ENCODE measurements at places on chromosomes 3 and 15.

- DNase-seq: no peak
Observed at GRCh38 chr3:15722877-15723623, 74.7 kb downstream of the ANKRD28 start.

DNA sequence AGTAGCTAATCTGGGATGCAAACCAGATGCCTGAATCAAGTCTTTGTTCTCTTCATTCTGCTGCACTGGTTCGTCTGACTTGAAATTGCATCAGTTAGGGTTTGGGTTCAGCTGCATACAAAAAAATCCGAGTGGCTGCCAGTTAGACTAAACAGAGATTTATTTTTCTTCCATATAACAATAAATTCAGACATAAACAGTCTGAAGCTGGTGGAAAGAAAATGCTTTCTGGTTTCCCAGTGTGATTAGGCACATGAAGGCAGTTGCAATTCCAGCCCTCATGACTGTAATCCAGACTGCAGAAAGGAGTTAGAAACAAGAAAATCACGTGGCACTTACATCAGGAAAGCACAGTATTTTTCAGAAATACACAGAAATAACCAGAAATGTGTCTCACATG lies 930.7 kb downstream of the MCTP2 start:
- DNase-seq: no peak

DNA sequence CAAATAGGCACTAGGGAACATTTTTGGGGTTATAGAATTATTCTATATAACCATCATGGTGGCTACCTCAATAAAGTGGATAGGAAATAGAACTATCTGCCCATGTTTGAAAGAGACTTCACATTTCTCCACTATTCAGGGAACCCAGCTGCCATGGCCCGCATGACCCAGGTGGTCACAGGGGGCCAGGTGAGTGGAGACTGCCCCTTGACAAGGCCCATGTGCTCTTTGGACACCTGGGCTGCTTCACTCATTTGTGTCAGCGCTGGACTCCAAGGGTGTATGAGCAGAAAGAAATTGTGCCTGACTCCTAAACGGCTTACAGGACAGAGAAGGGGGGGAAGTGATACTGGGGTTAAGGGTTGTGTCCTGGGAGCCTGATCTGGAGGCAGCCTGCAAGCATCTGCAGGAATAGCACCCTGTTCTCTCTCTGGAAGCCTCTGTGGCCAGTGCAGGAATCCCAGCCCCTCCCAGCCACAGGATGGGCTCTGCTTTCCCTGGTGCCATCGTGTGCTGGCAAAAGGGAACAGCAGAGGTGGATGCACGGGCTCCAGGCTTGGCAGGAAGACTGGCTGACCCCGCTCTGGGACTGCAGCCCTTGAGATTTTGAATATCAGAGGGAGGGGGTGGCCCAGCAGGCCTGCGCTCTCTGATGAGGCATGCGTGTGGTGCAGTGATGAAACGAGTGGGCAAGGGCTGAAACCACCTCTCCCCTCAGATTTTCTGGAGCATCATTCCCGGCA lies 9.1 kb upstream of the C3orf22 start:
- DNase-seq: no peak

- DNase-seq: no peak
Observed at GRCh38 chr3:154764856-154765640, 315.1 kb upstream of the MME start.

- DNase-seq: no peak
Observed at GRCh38 chr15:44010089-44010488, 183.3 kb downstream of the WDR76 start.

DNA sequence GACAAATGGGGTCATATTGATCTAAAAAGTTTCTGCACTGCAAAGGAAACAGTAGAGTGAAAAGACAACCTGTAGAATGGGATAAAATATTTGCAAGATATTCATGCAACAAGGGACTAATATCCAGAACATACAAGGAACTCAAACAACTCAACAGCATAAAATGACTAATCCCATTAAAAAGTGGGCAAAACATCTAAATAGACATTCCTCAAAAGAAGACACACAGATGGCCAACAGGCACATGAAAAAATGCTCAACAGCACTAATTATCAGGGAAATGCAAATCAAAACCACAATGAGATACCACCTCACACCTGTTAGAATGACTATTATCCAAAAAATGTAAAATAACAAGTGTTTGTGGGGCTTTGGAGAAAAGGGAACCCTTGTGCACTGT lies 8.8 kb downstream of the SLC12A8 start:
- no peak for DNase-seq

DNA sequence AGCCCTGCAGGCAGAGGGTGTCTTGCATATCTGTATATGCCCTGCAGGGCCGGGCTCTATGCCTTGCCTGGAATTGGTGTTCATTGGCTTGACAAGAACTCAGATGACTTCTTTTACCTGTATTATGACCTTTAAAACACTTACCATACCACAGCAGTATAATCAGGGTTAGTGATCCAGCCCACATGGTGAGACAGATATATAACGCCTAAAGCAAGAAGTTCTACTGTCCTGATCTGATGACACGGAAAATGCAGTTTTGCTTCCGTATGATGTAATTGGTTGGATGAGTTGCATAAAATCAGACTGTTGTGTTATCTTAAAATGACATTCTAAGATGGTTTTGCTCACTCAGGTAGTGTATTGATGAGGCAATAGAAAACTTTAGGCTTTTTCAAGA lies 9.4 kb downstream of the CCDC174 start:
- DNase-seq: no peak

DNA sequence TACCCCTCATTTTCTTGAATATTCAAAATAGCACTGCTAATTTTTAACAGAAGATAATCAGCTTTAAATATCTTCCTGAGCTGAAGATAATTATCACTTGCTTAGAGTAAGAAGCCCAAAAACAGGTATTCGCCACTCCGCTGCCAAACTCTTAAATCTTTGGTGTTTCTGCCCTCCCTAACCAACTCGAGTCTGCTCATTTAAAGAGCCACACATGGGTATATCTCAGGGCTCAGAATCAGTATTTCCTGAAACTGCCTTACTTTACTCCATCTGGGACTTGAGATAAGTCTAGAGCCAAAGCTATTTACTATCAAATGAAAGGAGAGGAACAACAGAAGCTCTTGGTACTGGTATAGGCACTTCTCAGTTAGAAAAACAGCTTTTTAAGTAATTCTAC lies 10.8 kb downstream of the PDCD10 start:
- DNase-seq: no peak

GRCh38 chr3:108518895-108519294 lies 8.5 kb upstream of the MYH15 start:
- no peak for DNase-seq

GRCh38 chr15:66883284-66883911 lies 181.4 kb downstream of the SMAD6 start:
- no peak for DNase-seq

GRCh38 chr15:83613714-83614113 lies 40.2 kb upstream of the ADAMTSL3 start:
- DNase-seq: no peak

GRCh38 chr3:177739461-177739860 lies 542.2 kb upstream of the TBL1XR1 start:
- DNase-seq: no peak

DNA sequence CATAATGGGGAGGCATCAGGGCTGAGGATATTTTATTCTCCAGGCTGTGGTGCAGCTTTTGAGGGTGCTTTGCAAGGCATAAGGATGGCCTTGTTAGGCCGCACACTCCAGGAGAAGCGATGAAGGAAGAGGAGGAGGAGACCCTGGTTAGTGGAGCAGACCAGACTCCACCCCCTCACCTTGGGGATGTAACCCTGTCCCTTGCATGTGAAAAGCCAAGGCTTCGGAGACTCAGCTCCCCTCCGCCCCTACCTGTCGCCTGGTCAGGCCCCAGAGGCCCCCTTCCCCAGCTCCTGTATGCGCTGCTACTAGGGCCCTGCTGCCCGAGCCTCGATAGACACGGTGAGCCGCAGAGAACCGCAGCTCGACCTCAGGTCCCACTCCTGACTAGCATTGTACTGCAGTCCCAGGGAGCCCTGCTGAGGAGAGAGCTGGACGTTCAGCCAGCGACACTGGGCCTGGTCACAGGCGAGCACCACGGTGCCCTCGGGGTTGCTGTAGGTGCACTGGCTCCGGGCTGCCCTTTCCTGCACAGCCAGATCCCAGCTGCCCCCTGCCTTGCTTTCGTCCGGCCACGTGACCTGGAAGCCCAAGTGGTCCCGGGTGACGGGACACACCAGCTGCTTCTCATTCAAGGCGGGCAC lies 10.2 kb downstream of the CPN2 start:
- no peak for DNase-seq

GRCh38 chr3:37923569-37924040 lies 61.9 kb downstream of the CTDSPL start:
- no peak for DNase-seq

DNA sequence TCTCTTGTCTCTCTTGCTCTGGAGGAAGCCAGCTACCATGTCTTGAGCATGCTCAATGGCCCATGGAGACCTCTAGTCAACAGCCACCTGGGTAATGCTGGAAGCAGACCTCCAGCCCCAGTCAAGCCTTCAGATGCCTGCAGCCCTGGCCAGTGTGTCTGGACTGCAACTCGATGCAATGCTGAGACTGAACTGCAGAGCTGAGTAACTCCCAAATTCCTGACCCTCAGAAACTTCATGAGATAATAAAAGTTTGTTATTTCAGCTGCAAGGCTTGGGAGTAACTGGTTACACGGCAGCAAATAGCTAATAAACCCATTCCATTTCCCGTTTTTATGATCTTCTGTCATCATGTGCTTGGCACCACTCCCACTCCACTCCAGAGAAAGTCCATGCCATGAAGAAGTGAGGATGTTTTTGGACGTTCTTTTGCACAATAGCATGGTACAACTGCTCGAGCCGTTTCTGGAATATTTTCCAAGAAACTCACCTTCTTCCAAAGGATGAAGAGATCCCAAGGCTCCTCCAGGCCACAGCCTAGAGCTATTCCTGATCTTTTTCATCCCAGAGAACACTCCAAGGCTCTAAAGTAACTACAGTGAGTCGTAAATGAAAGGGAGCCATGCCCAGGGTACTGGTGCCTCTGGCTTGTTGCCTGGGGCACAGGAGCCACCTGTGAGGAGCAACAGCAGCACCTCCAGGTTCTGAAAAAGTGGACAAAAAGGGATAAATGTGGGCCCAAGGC lies 72.0 kb upstream of the KLF13 start:
- no peak for DNase-seq

DNA sequence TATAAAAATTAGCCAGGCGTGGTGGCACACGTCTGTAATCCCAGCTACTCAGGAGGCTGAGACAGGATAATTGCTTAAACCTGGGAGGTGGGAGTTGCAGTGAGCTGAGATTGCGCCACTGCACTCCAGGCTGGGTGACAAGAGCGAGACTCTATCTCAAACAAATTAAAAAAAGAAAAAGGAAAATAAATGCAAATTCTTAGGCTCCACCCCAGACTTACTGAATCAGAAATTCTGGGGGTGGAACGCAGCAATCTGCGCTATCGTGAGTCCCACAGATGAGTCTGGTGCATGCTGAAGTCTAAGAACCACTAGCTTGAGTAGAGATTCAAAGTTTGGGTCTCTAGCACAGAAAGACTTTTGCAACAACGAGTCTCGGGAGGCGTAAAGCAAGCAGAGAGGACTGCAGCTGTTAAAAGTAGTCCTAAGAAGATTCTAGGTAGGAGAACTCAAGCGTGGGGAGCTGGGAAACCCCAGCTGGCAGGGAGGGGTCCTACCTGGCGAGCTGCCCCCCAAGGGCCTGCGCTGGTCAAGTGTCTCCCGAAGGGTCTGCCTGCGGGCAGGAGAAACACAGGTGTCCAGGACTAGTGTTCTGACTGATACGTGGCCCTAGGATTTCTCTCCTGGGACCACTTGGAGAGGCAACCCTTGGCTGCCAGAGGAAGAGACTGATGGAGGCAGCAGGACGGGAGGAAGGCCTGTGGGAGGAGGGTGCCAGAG lies 21.9 kb downstream of the CEP19 start:
- no peak for DNase-seq

GRCh38 chr3:39550354-39551051 lies 83.0 kb downstream of the MOBP start:
- no peak for DNase-seq

- no peak for DNase-seq
Observed at GRCh38 chr3:12869035-12869621, 27.8 kb upstream of the RPL32 start.

DNA sequence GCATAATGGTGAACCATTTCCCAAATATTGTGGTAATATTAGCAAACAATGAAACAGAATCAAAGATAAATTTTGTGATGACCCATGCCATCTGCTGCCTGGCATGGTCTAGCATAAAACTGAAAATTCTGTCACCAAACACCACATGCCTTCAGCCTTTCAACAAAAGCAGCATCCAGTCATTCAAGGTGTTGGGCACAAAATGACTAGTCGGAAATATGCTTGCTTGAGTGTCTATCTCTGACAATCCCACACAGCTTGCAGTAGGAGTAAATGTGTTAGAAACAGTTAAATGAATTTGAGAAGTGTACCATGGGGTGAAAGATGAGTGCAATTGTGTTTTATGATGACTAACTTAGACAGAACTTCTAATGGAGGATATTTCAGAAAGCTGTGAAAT lies 61.7 kb upstream of the CDIN1 start:
- DNase-seq: no peak

GRCh38 chr3:104805042-104805441 lies 561.7 kb upstream of the ALCAM start:
- DNase-seq: no peak

DNA sequence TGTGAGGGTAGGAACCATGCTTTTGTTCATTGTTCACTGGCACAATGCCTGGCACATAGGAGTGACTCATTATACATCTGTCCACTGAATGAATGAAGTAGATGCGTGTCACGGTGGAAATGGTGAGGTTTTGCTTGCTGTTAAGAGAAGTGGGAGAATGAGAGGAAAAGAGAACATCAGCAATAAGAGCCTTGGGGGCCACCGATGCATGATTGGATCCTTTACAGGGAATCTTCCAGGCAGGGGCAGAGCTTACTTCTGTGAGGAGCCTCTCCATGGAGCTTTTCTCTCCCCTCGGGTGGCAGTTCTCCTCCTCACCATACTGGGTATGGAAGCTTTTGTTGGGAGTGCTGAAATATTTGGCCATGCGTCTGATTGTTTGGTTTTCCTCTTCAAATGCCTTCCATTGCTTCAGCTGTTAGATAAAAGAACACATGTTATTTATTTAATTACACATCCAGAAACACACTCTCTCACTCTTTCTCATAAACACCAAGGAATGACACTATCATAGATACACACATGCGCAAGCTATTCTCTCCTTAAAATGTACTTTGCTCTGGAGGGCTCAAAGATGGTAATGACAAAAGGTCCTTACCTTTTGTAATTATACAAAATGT lies 78.9 kb upstream of the GSK3B start:
- DNase-seq: no peak

DNA sequence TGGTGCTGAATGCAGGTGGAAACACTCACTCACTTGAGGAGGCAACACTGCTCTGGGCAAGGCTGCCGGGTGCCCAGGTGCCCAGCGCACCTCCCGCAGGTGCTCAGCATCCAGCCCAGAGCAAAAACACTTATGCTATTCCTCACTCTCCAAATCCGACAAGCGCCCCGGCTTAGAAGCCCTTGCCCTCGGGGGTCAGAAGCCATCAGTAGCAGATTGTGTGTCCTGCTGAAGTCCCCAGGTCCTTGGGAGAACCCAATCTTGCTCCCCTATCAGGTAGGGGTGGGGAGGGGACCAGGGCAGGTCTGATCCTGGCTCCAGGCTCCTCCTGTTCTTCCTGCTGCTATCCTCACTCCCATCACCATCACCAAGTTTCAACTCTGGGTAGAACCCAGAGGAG lies 46.7 kb downstream of the TLE3 start:
- DNase-seq: no peak

Data from activated CD8-positive, alpha-beta memory T cell treated with anti-CD3 and anti-CD28 coated beads for 4 hours (primary cell).